ENCODE measurements at places on chromosomes 5 and 9. TPM values are rescaled to one million over a fixed set of nuclear protein-coding genes. Genes with fewer than 3 reads are reported as not detected.

Gene SPATA6L
- 3.4 TPM for polyA plus RNA-seq

Gene ZDHHC11
- 4.3 TPM for polyA plus RNA-seq

Gene MEIKIN
- polyA plus RNA-seq, result not detected

Gene CCDC183
- 0.60 TPM for polyA plus RNA-seq

Gene SOHLH1
- polyA plus RNA-seq, result not detected

Gene LRRC19
- polyA plus RNA-seq, result not detected

Gene RASEF
- polyA plus RNA-seq, result 1.1 TPM

Gene NSG2
- 26.4 TPM for polyA plus RNA-seq

Gene PCDHB15
- polyA plus RNA-seq, result 2.2 TPM

Gene EIF4E1B
- polyA plus RNA-seq, result 0.37 TPM

Gene PCDHB1
- 0.11 TPM for polyA plus RNA-seq

Gene CCDC127
- polyA plus RNA-seq, result 3.1 TPM

Gene MAMDC4
- 11.6 TPM for polyA plus RNA-seq

Gene TMEM215
- not detected for polyA plus RNA-seq

Gene PTGES
- 4.4 TPM for polyA plus RNA-seq

Gene GALNT12
- polyA plus RNA-seq, result 2.8 TPM

Gene CD180
- 1.1 TPM for polyA plus RNA-seq

Gene SEMA5A
- polyA plus RNA-seq, result 0.40 TPM

Gene SH3RF2
- polyA plus RNA-seq, result 0.60 TPM

Gene KYAT1
- polyA plus RNA-seq, result 9.6 TPM

Gene XPA
- polyA plus RNA-seq, result 18.0 TPM

Gene SECISBP2
- 70.5 TPM for polyA plus RNA-seq

Gene FYB1
- polyA plus RNA-seq, result 1.8 TPM

Gene FGD3
- 3.7 TPM for polyA plus RNA-seq

Gene OR1J2
- polyA plus RNA-seq, result not detected

Gene GABRA6
- not detected for polyA plus RNA-seq

Gene UBTD2
- polyA plus RNA-seq, result 11.0 TPM

Gene PTGS1
- polyA plus RNA-seq, result 1.3 TPM

Gene OLFM1
- 25.6 TPM for polyA plus RNA-seq

Gene PTPRD
- polyA plus RNA-seq, result 6.5 TPM

Gene QSOX2
- 7.1 TPM for polyA plus RNA-seq

Gene CDO1
- 14.0 TPM for polyA plus RNA-seq

Gene PROB1
- 4.2 TPM for polyA plus RNA-seq

Gene PCDHAC1
- 0.10 TPM for polyA plus RNA-seq

Gene CDH9
- polyA plus RNA-seq, result 0.13 TPM

Gene CDHR2
- 0.13 TPM for polyA plus RNA-seq

Gene OCLN
- polyA plus RNA-seq, result 8.8 TPM

Gene ZNF367
- polyA plus RNA-seq, result 0.37 TPM

Gene GPR150
- polyA plus RNA-seq, result 0.40 TPM

Gene RETREG1
- polyA plus RNA-seq, result 4.4 TPM

Gene PFN3
- not detected for polyA plus RNA-seq

Gene STC2
- polyA plus RNA-seq, result 0.88 TPM

Gene DOCK8
- polyA plus RNA-seq, result 110 TPM
